GDM1 (cell line): ENCODE measurements at places on chromosomes 6 and 20.

DNA sequence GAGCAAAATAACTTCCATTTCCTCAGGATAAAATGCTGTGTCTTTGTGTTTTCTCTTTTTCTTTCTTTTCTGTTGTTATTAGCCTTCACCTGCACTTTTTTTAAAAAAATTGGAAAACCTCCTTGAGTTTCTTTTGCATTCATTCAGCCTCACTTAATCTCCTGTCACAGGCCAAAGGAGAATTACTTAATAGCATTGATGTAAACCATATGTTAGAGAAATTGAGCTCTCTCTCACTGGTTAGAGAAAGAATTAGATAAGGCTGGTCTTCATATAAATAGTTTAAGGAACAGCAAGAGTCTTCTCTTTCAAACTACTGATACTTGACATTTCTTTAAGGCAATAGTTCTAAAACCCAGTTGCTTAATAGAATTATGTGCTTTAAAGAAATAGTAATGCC, 564.2 kb downstream of the TFAP2B start:
- DNase-seq: no peak

GRCh38 chr6:158050107-158050735, 68.6 kb downstream of the SYNJ2 start:
- DNase-seq: no peak

- no peak for DNase-seq
These were observed 772 bp downstream of the HINT3 start for GRCh38 chr6:125957391-125957693.

DNA sequence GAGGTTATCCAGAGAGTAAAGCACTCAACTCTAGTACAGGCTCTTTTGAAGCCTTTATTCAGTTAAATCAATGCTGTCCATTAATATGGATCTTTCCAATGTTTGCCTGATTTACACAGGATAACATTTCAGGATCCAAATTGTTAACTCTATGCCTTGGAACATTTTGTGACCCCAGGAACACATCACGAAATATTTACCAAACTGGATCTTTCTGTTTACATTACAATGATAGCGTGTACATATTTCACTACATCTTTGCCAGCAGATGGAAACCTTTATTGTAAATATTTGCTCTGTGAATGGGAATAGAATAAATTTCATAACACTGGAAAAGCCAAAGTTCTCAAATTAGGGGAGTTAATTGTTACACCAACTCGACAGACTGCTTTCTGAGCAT, 23.5 kb downstream of the BPIFA2 start:
- no peak for DNase-seq

- DNase-seq: no peak
These were observed 57.6 kb downstream of the PLCB4 start for GRCh38 chr20:9126527-9126926.

DNA sequence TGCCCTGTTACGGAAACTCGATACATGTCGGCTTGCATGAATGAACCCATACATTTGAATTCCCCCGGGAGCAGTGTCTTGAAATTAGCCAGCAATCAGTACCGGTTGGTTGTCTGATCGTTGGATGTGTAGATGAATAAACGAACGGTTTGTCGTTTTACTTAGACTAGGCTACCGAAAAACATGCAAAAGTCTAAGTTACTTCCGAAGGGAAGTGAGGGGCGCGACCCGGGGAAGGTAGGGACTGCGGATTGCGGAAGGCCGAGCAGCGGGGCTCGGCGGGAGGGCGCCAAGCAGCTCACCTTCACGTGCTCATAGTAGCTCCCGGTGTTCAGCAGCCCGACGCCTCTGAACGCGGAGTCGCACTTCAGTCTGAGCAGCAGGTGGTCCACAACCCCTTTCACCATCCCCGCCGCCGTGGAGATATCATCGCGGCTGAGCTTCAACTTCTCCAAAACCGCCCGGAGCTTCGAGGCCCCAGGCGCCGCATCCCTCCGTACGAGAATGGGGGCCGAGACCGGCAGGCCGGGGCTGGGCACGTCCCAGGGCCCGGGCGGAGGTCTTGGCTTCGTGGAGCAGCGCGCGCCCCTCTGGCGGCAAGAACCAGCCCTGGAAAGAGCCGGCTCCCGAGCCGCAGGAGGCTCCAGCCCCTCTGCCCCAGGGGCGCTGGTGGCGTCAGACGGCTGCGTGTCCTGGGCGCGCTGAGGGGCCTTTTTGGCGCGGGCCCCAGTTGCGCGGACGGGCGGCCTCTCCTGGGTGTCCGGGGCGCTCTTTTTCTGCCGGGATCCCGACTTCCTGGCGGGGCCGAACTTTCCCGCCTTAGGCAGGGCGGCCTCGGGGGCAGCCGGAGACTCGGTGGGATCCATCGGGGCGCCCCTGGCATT, 632 bp downstream of the CGAS start:
- peak; percentile 29 for DNase-seq

DNA sequence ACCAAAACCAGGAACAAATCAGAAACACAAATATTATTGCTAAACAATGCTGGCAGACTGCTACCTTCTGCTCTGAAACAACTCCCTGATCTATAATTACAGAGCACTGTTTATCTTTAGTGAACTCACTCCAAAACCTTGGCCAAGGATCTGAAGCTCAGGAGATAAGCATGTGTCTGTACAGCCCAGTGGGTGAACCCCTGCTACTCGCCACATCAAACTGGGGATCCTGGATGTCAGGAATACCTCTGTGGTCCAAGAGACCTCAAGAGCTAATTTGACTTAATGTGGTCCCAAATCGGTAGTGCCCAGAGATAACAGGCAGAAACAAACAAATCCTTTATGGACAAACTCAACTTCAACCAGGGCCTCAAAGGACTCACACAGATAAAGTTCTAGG, 381.8 kb downstream of the KIF16B start:
- no peak for DNase-seq

DNA sequence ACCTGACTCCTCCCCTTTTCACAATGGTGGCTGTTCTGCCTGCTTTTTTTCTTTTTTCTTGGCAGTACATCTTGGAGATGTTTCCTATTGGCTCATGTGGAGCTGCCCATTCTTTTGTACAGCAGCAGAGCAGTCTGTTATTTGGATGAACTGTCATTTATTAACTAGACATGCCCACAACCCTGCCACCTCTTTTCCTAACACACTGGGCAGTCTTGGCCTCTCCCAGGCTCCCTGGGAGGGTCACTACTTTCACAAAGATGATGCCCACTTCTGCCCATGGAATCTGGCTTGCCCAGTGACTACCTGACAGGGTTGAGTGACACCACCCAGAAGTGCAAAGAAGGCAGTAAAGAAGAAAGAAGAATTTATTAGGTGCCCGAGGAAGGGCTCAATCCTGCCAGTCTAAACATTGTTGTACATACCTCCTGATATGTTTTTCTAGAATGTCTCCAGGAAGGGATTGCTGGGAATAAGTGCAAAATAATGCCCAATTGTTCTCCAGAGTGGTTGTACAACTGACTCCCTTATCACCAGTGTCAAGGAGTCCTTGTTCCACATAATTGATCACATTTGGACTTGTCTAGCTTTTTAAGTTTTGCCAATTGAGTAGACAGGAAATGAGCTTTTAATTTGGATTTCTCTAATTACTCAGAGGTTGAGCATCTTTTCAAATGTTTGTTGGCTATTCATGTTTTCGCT, 19.7 kb upstream of the SCRT2 start:
- no peak for DNase-seq

DNA sequence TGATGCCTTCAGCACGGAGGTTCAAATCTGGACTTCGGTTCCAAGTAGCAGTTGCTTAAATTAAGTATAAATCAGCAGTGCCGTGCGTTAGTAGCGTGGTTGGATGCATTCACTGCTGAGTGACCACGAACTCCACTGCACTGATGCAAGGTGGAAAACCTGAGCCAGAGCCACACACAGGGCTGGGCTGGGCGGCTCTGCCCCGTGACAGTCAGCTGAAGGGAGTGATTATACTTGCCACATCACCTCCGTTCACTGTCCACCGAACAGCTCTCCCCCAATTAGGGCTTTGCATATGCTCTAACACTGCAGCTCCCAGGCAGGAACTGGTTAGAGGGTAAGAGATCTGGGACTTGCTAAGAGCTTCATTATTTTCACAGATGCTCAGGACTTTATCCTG, 22.2 kb downstream of the PPP1R3G start:
- no peak for DNase-seq

DNA sequence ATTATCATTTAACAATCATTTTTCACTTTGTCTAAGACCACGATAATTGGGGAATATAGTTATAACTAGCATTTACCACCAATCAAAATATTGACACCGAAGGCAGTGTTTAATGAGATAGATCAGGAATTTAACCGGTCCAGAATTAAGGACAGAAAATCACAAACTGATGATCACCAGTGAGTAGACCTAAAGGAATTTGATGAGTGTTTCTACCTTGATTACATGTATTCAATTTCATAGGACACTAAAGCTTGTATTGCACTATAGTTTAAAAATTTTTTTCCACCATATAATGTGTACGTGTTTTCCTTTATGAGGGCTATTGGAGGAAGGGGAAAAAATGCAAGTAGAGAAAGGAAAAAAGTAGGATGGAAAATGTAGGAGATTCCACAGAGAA, 22.6 kb upstream of the ARHGAP18 start:
- DNase-seq: no peak

DNA sequence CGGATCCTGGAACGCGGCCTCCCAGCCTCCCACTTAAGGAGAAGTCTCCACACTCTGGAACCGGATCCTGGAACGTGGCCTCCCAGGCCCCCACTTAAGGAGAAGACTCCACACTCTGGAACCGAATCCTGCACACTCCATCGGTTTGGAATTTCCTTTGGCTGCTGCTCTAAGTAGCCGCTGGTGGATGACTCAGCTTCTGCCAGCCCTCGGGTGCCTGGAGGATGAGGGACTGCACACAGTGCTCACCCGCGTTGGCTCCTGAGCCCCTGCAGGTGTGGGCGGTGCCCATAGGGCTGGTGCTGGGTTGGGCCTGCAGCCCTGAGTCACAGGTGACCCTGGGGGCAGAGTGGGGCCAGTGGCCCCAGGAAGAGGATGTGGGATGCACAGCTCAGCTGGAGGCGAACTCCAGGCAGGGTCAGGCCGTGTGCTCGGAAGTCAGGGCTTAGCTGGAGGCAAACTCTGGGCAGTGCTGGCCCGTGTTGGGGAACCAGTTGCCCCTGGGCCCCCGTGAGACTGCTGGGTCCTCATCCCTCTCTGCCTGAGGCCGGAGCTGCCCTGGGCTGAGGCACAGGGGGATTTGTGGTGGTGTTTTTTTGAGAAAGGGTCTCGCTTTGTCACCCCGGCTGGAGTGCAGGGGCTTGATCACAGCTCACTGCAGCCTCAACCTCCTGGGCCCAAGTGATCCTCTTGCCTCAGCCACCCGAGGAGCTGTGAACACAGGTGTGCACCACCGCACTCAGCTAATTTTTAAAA, 13.9 kb upstream of the TNFRSF6B start:
- no peak for DNase-seq

DNA sequence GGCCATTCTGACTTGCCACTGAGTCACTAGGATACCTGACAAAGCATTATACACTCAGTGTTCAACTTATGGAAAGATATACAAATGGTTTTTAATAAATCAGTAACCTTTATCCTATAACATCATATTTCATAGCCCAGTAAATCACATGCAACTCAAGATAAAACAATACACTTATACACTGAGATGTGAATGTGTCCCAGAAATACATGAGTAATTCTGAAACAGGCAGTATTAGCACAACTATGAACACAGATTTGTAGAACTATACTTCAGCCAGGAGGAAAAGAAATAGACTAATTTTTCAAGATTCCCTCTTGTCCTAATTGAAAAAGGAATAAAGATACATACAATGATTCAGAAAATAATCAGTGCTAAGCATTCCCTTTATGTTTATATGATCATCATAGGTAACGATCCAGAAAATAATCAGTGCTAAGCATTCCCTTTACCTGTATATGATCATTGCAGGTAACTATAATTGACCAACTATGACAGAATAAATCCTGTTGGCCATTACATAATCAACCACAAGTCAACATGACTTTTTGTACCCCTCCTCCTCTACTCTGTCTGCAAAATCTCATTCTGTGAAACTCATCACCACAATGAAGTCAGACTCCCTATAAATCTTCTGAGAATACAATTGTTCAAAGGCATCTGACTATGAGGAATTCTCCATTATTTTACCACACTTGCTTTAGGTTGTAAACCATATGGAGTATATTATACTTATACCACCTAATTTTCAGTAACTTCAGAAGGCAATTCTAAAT, 30.3 kb downstream of the HACE1 start:
- DNase-seq: no peak

- DNase-seq: no peak
These were observed 496.8 kb upstream of the JAG1 start for GRCh38 chr20:11170565-11170964.
